ENCODE measurements at places on chromosomes 4 and X.

GRCh38 chr4:61773655-61774245 lies 573.6 kb downstream of the ADGRL3 start:
- no peak for DNase-seq

- DNase-seq: no peak
Measured at GRCh38 chrX:55714161-55714560, 3.4 kb upstream of the RRAGB start.

DNA sequence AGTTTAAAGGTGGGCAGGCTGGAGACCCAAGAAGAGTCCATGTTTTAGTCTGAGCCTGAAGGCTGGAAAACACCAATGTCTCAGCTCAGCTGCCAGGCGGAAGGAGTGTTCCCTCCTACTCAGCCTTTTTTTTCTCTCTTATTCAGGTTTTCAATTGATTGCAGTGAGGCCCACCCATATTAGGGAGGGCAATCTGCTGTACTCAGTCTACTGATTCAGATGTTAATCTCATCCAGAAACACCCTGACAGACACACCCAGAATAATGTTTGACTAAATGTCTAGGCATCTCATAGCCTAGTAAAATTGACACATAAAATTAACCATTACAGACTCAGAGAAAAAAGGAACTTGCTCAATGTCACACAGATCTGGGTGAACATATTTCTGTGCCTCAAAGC lies 347.1 kb downstream of the GBA3 start:
- no peak for DNase-seq

DNA sequence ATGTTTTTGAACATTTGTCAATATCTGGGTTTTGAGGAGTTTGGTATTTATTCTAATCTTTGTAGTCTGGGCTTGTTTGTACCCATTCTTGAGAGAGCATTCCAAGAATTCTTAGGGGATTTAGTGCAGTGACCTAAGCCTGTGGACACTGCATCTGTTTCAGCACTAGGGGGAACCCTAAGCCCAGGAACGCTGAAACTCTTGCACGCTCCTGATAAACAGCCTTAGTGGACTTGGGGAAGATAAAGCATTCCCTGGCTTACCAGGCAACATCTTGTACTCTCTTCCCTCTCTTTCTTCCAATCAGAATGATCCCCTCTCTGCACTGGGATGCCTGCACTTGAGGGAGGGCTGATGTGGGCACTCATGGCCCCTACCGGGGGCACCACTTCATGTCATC lies 654.9 kb upstream of the HTR2C start:
- DNase-seq: peak; percentile 32

GRCh38 chrX:74231625-74232024 lies 72.4 kb upstream of the ZCCHC13 start:
- DNase-seq: no peak

DNA sequence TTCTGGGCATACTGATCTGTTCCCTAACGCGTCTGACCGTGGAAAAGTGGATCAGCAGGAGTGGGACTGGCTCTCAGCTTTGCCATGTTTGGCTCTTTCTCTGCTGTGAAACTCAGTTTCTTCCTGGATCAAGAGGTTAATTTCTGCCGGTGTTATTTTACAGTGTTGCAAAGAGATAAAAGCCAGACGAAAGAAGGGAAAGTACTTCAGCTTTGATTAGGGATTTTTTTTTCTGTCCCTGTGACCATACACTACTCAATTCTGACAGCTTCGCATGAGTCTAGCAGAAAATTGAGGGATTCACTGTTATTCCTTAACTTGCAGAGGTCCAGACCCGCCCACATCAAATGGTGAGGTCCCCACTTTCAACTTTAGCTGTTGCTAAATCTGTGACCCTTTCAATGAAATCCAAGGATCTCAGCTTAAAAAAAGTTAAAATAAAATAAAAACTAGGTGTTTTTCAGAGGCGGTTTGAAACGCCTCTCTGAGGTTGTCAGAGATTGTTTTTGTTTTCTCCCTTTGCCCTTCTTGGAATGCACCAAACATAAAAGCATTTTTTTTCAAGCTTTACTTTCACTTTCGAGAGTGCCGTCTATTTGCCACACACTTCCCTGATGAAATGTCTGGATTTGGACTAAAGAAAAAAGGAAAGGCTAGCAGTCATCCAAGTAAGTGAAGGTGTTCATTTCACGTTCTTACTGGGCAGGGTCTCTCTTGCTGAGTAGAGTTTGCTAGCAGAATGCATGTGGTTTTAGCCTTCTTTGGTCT lies at the start of gene TLR3:
Gene TLR3 (plus strand): TSS at position 576 of the 768 bp plus-strand sequence. CDS start 7,464 bp downstream, outside the sequence.
- DNase-seq: no peak

DNA sequence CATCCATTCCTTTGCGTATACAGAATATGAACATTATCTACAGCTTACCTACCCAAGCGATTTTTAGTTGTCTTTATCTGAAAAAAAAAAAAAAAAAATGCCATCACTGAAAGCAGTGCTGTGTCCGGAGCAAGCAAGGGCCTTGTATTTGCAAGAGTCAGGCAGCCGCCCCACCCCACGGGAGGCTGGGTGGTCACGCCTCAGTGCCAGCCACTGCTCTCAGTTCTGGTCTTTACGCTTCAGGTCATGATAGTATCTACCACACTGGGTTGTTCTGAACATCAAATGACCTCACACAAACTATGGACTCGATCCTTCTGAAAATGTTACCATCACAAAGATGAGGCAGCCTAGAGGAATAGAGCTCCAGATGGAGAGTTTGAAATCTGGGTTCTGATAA lies 62.7 kb upstream of the HELT start:
- DNase-seq: no peak

GRCh38 chr4:169311643-169312365 lies 41.0 kb upstream of the SH3RF1 start:
- no peak for DNase-seq

Data from liver (tissue), 10 donors.